ENCODE measurements at places on chromosomes 5 and 9. TPM values are rescaled to one million over a fixed set of nuclear protein-coding genes. Genes with fewer than 3 reads are reported as not detected.

DNA sequence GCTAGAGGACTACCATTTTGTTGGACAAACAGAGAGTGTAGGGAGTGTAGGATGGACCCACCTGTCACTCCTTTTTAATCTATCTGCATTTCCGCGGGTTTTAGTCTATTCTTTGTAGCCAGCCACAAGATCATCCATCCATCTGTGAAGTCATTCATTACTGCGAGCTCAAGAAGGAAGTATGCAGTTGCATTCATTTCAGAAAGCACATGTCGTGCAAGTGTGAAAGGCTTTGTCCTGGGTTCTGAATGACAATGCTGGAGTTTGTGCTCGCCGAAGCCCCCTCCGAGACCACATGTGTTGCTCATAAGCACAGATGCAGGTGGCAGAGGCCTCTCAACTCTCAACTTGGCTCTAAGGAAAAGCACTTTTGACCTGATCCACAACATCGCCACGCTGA, 70.3 kb upstream of the BASP1 start:
- no peak for DNase-seq

DNA sequence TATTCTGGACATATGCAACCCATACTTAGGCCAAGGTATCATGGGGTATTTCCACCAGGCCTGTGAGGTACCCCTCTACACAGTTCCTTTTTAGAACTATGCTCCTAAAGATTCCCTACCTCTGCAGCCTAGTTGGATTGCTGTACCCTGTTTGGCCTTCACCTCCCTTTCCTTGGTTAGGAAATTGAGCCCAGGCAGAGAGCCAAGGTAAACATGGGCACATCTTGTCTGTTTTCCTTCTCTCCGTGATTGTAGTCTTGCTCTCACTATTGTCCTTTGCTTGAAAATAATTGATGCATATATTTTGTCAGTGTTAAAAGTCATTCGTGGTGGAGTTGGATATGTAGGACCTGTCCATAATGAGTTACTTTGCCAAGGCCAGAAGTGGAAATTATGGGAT, 26.7 kb downstream of the BDP1 start:
- no peak for DNase-seq

GRCh38 chr5:65047225-65047624, 278.5 kb downstream of the CWC27 start:
- no peak for DNase-seq

DNA sequence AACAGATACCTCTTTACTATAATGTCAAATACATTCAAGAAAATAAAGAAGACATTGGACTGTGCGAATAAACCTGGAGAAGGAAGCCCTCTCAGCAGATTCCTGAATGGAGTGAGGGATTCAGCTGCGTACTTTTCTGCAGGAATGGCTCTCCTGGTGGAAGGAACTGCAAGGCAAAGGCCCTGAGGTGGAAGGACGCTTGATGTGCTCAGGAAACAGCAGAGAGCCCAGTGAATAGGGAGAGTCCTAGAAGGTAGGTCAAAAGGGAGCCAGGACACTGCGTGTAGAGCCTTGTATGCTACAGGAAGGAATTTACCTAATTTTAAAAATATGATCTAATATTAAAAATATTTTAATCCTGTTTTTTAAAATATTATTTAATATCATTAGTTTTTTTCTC, 68.5 kb upstream of the TTC23L start:
- no peak for DNase-seq

GRCh38 chr9:12648925-12649324, 44.3 kb upstream of the TYRP1 start:
- DNase-seq, result no peak

DNA sequence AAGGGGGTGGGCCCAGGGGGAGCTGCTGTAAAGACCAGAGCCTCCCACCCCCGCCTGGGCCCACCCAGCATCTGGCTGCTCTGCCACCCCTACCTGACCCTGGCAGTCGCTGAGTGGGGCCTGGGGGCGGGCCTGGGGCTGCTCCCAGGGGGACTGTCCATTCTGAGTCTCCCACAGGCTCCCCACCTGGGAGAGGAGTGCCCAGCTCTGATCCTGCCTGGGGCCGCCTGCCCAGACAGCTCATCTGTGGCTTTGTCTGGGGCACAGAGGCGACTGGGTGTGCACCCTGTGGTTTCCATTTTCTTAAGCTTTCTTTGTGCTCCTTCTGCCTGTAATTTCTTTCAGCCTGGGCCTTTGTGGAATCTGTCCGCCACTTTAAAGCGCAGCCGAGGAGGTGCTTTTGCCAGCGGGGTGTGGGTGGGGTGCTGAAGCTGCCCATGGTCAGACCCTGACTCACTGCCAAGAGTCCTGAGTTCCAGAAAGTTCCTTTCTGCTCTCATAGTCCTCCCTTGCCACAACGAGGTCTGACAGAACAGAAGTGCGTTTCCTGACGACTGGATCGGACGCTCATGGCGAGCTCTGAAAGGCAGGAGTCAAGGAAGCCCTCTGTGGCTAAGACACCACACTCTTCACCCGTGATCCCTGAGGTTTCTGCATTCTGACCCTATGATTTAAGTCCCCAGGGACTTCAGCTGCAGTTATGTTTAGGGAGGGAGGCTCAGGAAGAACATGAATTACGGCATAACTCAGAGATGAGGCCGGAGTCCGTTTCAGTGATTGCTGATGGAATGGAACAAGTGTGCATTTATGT, 225.0 kb downstream of the FANCC start:
- no peak for DNase-seq

DNA sequence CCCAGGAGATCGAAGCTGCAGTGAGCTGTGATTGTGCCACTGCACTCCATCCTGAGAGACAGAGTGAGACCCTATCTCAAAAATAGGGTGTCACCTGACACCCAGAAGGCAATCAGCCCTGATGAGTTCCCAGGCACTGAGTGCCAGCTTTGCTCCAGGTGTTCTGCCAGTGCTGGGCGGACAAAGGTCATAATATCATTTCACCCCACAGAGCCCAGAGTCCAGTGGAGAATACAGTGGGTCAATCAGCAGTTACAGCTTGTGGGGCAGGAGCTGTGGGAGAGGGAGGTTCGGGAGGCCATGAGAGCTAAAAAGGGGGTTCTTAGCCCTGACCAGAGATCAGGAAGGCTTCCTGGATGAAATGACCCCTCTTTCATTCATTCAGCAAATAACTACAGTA, 24.4 kb upstream of the SH3RF2 start:
- no peak for DNase-seq

DNA sequence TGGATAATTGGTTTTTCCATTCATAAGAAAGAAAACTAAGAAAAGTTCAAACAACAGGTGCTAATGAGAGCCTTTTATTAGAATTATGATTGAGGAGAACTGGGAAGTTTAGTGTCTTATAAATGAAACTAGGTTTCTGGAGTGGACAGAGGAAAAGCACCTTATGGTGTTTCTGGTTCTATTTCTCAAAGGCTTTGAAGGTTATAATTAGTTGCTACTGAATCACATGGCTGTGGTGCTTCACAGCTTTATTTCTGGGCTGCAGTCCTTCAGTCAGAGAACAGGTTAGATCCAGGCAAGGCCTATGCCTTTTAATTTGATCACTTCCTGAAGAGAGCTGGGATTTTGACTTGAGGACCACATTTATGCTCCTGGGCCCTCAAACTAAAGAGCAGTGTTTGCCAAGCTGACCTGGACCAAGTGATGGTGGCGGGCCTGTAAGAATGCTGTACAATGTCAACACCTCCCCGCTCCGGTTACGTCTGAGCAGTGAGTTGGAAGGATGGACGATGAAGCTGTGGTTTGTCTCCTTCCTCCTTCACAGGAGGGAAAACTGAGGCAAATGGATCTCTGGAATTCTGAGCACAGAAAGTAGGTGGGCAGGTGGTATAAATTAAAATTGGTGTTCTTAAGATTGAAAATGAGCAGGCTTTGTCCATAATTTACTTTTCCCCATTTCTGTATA, 56.0 kb downstream of the ZNF462 start:
- no peak for DNase-seq

PCDHA10 gene
- 12.0 TPM for total RNA-seq

LYRM7 gene
- 13.0 TPM for total RNA-seq

EIF4EBP3 gene
- 9.8 TPM for total RNA-seq

NR3C1 gene
- 8.7 TPM for total RNA-seq

BICD2 gene
- total RNA-seq, result 38.7 TPM

F12 gene
- 12.8 TPM for total RNA-seq
